ENCODE measurements at places on chromosomes 3 and 15.

GRCh38 chr3:197956626-197956988 lies 3.4 kb upstream of the LMLN start:
- DNase-seq: no peak

DNA sequence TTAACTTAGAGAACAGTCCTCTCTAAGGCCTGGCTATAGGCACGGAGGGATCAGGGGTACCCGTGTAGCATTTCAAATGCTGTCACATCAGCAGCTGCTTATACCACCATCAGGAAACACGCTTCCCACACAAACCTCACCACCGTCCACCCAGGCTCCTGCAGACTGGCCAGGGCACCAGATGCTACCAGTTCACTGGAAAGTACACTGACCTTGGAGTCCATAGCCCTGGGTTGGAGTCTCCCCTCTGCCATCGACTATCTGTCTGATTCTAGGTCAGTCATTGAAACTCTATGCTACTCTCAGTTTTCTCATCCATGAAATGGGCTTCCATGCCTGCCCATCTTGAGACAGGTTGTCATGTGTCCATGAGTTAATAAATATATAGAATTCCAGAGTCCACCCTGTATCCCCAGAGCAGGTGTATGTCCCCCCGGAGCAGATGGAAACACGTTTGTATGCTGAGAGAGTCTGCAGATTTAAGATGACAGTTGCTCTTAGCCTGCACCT lies 156.0 kb upstream of the SMAD3 start:
- no peak for DNase-seq

DNA sequence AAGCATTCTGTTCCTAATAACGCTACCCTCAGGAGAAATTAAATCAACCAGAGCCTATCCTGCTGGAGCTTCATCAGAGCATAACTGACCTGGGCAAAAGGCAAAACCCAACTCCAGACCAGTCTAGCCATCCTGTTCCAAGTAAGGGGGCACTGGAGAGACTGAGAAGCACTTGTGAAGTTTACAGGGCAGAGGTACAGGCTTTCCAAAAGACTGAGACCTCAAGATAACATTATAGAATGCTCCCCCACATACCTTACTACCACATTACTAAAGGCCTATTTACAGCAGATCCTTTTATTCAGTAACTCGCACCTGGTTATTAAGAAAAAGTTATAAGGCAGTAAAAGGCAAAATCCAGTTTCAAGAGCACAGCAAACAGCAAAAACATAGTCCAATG lies 35.5 kb downstream of the RFX7 start:
- no peak for DNase-seq

DNA sequence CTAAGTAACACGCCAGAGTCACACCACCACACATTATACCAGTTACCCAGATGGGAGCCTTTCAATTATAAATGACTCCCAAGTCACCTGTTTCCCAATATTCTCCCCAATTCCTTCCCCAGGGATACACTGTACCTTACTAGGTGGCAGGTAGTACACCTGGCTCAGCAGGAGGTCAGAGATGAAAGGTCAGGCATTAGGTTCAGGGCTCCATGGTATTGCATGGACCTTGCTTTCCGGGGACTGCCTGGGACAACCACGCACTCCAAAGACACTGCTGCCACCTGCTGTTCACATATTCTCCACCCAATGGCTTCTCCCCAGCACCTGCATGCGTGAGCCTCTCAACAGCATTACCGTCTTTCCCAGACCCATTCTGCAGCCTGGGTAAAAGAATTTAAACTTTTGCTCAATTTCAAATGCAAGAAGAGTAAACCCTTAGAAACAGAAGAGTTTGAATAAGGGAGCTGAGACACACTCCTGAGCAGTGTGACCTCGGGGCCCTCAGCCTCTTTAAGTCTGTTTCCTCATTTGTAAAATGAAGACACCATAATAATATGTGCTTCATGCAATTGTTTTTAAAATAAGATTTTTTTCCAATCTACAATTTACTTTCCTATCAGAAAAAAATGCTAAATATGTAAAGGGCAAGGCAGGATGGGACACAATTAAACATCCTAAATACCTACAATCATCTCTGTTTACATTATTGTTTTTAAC lies 28.0 kb upstream of the LACTB start:
- peak; percentile 85 for DNase-seq

- DNase-seq: no peak
Observed at GRCh38 chr15:41671656-41672648, 11.7 kb downstream of the MGA start.

- no peak for DNase-seq
Observed at GRCh38 chr15:100121285-100121684, 220.5 kb downstream of the ADAMTS17 start.

DNA sequence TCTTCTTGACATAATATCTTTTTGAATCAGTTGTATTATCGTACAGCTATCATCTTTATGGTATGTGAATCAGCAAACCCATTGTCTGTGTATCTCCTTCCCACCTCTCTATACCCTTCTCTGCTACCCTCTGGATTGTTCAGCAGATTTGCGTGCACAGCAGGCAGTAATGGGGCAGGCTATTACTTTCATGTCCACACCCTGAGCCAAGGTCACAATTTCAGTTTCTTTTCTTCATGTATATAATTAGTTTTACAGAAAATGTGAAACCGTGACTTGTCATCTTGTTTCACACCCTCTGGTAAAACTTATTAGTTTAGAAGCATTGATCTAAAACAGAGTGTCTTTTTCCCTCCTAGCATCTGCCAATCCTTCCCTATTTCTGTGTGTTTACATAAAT lies 770.4 kb upstream of the SEMA6D start:
- DNase-seq: no peak
